ENCODE measurements at places on chromosomes 13 and 19.
A peak's percentile ranks its signal among the peaks of the same experiment; 100 is the strongest.

GRCh38 chr13:101780211-101780610 is 327.7 kb downstream of the ITGBL1 start:
- no peak for DNase-seq

DNA sequence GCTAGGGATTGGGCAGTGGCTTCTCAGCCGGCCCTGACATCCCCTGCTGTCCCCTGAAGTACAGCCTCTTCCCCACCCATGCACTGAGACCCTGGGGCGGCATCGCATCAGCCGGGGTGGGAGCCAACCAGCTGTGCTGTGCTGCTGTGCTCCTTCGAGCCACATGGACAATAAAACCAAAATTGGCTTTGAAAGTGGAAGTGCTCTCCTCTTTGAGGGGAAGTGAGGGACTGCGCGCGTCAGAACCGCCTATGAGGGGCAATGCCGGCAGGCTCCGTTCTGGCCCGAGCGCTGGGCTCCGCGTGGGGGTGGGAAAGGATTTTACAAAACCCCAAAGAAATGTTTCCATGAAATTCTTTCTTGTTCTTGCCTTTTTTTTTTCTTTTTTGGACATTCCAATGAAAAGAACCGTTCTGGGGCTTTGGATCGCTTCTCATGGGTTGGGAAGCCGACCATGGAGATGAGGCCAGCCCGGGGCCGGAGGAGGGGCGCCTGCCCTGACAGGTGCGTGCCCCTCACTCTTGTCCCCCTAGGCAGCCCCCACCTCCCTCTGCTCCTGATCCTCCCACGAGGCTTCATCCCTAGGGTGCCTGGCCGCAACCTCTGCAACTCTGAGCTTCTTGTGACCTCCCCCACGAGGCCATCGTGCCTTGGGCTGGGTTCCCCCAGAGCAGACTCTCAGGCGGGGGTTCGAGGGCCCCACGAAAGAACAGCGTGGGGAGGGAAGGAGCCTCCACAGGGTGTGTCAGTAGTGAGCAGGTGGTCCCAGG is 22.6 kb downstream of the KLHL26 start:
- DNase-seq = peak; percentile 20

DNA sequence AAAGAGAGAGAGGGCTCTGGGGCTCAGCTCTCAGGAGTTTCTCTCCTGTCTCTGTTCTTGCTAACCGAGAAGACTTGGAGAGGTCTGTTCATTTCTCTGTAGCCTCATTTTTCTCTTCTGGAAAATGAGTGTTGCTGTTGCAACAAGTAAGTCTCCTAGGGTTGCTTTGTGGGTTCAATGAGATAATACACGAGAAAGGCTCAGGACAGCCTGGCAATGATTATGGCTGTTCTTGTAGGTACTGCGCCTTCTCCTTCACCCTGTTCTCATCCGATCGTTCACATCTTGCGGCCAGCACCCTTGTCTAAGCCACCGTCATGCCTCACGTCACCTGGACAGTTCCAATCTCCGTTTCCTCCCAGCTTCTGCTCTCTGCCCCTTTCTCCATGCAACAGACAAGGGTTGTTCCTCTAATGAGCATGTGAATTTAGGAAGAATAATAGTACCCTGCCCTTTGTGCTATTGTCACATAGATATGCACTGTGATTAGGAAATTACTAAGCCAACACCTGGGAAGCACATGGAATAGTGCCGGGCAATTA is 4.2 kb downstream of the C5AR1 start:
- DNase-seq = no peak

DNA sequence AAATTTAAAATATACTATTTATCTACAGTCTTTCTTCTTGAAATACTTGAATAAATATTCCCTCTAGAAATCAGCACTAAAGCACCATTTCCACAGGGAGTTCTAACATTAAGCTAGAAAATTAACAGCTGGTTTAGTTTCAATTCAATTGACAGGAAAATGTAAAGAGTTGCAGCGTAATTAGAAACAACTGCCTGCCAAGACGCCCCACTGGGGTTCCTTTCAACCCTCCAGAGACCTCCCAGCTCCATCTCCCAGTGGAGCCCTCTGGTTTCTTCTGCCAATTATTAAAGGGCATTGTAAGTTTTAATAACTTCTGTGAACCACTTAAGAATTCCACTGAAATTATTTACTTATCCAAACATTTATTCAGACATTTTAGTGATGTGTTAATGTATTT is 4.2 kb downstream of the GJA3 start:
- DNase-seq = no peak

DNA sequence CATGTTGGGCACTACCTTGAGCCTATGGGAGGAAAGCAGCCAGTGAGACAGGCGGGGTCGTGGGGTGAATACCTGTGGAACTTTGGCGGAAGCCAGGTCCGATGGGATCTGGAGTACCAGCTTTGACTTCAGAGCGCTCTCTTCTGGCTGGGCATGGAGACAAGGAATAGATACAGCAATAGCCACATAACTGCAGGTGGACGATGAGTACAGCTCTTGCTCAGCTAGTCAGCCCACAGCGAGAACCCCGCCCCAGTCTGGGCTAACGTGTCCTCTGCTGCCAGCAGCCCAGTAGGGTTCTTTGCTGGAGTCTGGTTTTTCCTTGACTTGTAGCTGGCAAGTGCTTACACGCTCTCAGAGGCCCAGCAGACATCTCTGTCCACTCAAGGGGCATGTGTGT is 83.4 kb downstream of the SIPA1L3 start:
- no peak for DNase-seq

DNA sequence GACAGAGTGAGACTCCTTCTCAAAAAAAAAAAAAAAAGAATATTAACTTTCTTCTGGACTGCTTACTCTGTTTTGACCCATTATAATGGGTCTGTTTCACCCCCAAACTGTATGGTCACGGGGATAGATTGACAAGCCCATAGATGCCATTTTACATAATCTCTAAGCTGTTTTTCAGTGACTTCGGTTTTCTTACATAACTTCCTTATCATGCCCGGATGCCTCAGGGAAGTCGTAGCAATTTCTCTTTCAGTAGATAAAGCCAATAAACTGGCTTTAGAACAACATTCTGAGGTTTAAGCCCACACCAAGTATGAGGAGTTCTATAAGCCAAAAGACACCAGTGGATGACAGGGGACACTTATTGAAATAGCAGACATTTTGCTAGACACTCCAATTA is 5.9 kb upstream of the ZNF254 start:
- no peak for DNase-seq

DNA sequence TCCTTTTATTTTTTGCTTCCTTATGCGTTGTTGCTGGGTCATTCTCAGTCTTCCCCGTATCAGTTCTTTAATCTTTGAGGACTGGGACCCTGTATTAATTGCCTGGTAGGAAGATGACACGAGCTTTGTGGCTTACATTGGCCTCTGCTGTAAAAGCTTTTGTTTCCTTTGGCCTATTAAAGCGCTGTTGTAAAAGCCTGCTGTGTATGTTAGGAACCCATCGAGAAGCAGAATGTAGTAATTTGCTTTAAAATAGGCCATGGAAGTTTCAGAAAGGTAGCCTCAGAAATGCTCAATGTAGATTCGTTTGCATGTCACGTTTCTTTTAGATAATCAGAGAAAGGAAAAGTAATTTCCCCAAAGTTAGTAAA is 257.5 kb upstream of the STARD13 start:
- no peak for DNase-seq

GRCh38 chr13:42865768-42866102 is 84.4 kb downstream of the FAM216B start:
- DNase-seq = no peak

DNA sequence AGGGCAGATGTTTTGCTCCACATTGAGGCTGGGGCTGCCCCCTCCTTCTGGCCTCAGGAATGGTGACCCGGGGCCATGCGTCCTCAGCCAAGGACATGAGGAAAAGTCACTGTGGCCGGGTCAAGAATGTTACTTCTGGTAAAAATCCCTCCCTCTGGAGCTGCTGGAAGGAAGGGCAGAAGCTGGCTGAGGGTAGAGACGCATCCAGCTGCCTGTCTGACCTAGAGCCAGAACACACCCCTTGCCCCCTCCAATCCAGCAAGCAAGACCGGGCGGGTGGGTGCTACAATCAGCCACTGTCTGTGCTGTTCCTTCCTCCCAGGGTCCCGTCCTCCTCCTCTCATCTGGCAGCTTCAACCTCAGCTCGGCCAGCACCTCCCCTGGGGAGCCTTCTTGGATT is 59.0 kb downstream of the PTPRS start:
- DNase-seq = no peak

GRCh38 chr19:46474211-46474610 is 2.8 kb upstream of the PNMA8A start:
- DNase-seq = no peak

DNA sequence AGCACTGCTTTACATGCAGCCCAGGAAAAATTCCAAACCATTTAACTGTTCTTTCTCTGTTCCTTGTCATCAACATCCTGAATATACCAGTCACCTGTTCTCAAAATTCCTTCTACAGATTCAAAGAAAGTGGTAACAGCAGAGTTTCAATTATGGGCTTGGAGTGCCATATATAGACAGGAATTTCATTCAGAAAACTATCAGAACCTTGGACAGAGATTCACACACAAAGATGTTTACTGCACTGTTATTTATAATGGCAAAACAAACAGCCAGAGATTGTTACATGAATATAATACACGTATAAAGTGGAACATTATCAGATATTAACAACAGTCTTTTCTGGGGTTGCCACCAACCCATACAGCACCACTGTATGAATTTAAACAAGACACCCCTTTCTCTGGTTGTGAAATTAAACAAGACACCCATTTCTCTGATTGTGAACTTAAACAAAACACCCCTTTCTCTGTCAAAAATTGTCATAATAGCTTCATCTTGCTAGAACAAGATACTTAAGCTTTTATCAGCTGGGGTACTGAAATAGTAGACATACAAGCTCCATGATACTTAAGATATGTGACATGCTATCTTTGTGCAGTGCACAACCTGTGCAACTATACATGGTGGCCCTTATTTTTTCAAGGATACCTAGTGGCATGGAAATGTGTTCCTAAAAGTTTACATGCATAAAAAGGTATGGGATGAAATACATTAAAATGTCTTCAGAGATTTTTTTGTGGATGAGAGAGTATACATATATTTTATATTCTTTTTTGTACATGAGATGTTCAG is 12.6 kb downstream of the CACNA1A start:
- DNase-seq = no peak

DNA sequence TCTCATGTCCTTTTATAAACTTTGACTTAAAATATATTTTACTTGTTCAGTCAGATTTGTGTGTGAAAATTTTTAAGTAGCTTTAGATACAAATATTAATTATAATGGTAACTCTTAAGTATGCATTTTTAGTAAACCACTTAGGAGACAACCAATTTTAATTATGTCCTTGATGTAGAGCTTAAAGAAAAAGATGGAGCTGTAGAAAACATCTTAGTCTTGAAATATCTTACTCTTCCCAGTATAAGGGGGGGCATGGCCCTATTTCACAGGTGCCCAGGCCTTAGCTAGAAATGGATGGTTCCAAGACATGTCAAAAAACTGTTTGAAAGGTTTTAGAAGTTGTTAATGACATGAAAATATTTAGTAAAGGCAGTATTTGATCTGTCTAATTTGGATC is 43.4 kb upstream of the CEACAM21 start:
- DNase-seq = no peak

DNA sequence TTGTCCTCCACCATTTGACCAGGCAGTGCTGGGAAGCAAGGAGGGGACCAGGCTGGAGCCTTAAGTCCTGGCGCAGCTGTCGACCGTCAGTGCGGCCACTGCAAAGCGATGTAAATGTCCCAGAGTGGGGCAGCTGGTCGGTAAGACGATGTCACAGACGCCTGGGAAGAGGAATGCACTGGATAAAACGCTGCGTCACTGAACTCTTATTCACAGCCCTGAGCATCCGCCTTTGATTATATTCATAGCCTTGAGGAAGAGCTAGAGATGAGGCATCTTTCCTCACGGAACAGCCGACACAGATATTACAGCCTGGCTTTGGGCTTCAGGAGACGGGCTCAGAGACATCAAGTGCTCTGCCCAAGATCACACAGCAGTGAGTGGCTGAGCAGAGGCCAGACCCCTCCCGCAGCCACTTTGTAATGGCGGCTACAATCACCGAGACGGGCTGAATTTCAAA is 17.6 kb upstream of the TUBGCP3 start:
- no peak for DNase-seq

GRCh38 chr19:2691951-2692350 is 10.5 kb downstream of the GNG7 start:
- DNase-seq = no peak

DNA sequence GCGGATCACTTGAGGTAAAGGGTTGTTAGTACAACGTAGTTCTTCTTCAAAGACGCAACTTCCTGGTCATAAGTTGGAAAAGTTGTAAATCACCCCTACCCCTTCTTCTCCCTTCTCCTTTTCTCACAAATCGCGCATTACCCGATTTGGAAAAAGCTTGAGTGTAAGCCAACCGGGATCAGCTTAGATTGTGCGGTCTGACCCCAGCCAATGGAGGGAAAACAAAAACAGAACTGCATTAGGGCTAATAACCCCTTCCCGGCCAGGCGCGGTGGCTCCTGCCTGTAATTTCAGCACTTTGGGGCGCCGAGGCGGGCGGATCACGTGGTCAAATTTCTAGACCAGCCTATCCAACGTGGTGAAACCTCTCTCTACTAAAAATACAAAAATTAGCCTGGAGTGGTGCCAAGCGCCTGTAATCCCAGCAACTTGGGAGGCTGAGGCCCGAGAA is 806 bp downstream of the ZNF90 start:
- DNase-seq = no peak

GRCh38 chr19:58033741-58034476 is at the start of gene ZSCAN1:
Gene ZSCAN1, plus strand, starts transcription at chr19:58034025. Its CDS starts 3,812 bp downstream, at chr19:58037837.
- DNase-seq = no peak

DNA sequence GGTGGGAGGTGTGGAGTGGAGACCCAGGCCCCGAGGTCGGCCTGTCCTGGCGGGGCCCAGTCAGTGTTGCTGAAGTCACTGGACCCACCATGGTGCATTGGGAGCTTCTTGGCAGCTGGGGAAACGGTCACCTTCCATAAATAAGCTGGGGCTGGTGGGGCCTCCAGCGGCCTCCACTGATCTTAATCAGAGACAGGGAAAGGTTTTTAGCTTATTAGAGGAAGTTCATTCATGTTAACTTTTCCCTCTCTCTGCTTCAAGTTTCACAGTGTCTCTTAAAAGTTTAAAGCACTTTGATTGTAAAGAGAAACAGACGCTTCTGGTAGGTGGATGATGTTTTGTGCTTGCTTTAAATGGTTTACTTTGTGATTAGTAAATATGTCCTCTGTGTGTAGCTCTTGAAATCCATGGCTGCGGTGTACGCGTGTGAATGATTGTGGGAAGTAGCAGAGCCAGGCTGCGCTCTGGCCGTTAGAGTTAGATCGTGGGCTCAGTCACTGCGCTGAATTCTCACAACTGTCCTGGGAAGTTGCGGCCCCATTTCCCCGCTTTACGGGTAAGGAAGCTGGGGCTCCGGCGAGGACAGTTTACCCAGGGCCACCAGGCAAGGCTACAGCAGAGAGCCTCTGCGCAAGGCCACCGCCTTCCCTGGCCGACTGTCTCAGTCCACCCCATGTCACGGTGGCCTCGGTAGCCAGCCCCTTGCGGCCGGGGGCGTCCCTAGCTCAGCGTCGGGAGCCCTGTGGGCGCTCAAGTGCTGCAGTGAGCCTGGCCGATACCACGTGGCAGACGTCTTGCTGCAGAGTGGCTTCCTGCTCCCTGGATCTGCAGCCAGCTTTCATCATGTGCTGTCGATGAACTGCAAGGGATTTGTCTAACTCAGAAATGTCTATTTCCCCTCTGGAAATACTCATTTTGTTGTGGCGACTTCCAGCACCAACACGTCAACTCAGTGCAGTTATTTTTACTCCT is 16.5 kb upstream of the NDUFS7 start:
- no peak for DNase-seq

GRCh38 chr19:39157275-39157996 is 31.9 kb downstream of the PAK4 start:
- DNase-seq = no peak

- DNase-seq = peak; percentile 85
Measured at GRCh38 chr19:13839130-13839937, 37.6 kb upstream of the NANOS3 start.

GRCh38 chr19:17985037-17985818 is 18.3 kb downstream of the KCNN1 start:
- DNase-seq = no peak

All from GDM1 (cell line).